Stimulated activated CD4-positive, alpha-beta T cell treated with anti-CD3 and anti-CD28 coated beads, Interleukin-1b, Interleukin-23, amount 100 ng/mL, for 48 hours (primary cell): ENCODE measurements at places on chromosomes 2 and 18.

- DNase-seq = no peak
These were observed 3.3 kb downstream of the SLC8A1 start for GRCh38 chr2:40448476-40449079.

- DNase-seq = no peak
These were observed 64.8 kb upstream of the SLC1A4 start for GRCh38 chr2:64924170-64924934.

GRCh38 chr2:222468346-222468745, 44.0 kb downstream of the SGPP2 start:
- no peak for DNase-seq

DNA sequence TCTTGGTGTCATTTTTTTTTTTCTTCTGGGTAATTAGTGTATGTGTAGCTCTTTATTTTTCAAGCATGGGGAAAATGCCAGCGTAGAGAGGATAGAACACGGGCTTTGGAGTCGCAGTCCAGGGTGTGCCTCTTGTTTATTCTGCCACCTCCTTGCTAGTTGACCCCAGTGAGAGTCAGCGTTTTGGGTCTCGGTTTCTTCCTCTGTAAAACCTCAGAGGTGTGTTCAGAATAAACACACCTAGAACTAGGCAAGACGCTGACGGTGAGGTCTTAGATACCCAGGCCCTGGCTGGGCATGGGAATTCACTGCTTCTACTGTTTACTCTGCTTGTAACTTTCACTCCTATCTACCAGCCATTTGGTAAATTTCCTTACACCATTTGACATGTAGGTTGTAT, 41.8 kb downstream of the ASAP2 start:
- no peak for DNase-seq

GRCh38 chr2:55590810-55591440, 26.5 kb downstream of the PPP4R3B start:
- no peak for DNase-seq

GRCh38 chr2:212843409-212844199, 305.0 kb upstream of the ERBB4 start:
- no peak for DNase-seq

GRCh38 chr2:37357069-37357468, 12.6 kb downstream of the QPCT start:
- DNase-seq = no peak

- no peak for DNase-seq
These were observed 104.9 kb upstream of the APCDD1 start for GRCh38 chr18:10349561-10349960.

- no peak for DNase-seq
These were observed 9.9 kb downstream of the OBSL1 start for GRCh38 chr2:219561179-219562048.

DNA sequence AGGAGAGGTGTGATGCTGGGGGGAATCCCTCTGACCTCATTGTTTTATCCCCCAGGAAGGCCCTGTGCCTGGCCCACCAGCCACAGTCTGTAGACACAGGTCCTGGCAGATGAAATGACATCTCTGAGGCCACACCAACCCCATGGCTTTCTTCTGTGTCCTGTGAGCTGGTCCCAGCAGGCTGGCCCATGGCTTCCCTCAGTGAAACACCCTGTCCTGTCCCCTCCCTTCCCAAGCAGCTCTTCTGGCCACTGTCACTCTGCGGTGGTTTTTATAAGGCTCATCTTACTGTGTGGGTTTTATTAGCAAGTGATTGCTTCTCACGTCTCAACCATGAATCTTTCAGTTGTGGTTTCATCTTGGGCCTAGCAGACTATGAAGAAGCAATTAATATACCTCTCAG, 102.8 kb upstream of the STPG4 start:
- no peak for DNase-seq

GRCh38 chr2:11659115-11659475, 10.9 kb downstream of the NTSR2 start:
- DNase-seq = no peak

- DNase-seq = no peak
These were observed 40.4 kb downstream of the CELF4 start for GRCh38 chr18:37525262-37525585.

DNA sequence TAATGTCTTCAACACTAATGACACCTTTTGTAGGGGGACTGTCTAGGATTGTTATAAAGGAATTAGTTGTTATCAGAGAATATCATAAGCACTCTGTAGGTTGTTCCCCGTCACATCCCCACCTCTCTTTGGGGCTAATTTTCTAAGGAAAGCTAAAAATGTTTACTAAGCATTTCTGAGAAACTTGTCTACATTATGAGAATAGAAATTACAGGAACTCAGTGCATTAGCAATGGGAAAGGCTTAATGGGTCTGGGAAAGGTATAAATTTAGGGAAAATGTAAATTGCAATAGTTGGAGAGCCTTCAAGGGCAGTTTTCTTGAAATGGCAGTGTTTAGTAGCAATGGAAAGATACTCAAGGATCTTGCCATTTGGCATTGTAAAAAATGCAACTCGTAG, 257.2 kb upstream of the NRP2 start:
- DNase-seq = no peak

GRCh38 chr18:45166836-45167551, 448.3 kb upstream of the SLC14A2 start:
- DNase-seq = no peak

GRCh38 chr2:26976237-26976636, 5.8 kb downstream of the MAPRE3 start:
- DNase-seq = no peak

GRCh38 chr2:128786741-128787478, 468.2 kb upstream of the HS6ST1 start:
- no peak for DNase-seq

GRCh38 chr2:202084265-202084664, 11.2 kb downstream of the KIAA2012 start:
- no peak for DNase-seq

- no peak for DNase-seq
These were observed 45.9 kb downstream of the HS1BP3 start for GRCh38 chr2:20604951-20605381.

- no peak for DNase-seq
These were observed 264.5 kb upstream of the MEX3C start for GRCh38 chr18:51461956-51462355.

GRCh38 chr18:50727721-50728471, 91.9 kb downstream of the MRO start:
- DNase-seq = no peak

- peak; percentile 36 for DNase-seq
These were observed at the start of gene TMEM237 for GRCh38 chr2:201643216-201643890. TMEM237 (minus strand) TSS chr2:201643503; CDS start chr2:201643400, 103 bp downstream.

DNA sequence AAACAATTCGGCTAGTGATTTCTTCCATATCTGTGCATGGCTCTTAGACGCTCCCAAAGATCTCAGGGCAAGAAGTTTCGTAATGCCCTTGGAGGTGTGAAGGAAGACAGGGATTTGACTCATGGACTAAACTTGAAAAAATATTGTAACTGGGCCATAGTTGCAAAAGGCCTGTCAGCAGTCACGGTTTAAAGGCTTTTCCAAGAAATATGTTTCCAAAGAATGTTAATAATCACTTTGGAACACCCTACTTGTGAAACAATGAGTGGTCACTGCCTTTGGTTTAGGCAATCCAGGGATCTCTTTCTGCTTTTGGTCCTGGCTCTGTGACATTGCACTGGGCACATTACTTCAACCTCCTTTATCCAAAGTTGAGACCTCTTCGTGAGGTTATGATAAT, 102.5 kb upstream of the RASGRP3 start:
- no peak for DNase-seq

DNA sequence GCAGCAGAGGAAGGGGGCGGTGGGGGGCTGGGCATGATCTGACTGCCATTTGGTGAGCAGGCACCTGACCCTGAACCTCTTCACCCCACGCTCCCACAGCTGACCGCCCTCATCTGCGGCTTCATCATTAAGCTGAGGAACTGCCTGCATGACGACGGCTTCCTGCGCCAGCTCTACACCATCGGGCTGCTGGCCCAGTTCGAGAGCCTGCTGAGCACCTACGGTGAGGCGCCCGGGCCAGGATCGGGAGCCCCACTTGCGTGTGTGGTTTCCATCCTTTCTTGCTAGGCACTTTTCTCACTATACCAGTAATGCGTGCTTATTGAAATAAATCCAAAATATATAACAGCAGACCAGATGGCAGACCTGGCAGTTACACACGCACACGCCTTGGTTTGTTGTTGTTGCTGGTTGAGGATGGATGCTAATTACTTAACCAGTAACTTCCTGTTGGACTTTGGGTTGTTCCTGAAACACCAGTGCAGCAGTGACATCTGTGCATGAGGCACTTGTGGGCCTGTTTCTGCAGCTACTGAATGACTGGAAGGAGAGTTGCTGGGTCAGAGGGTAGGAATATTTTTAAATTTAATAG, 43.7 kb downstream of the COA5 start:
- DNase-seq = no peak

DNA sequence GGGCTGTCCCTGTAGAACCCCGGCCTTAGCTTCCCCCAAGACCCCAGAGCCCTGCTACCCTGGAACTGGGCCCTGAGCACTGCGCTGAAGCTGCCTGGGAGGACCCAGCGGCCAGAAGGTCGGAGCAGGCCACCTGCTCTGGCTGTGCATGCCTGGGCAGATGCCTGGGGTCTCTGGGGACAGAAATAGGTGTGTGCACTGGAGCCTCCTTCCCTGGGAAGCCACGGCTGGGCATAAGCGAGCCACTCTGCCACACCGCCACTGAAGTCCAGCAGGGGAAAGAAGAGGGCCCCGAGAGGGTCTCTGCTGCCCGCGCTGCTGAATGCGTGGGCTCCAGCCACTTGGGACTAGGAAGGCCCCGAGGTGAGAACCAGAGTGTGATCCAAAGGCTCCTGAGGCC, 6.7 kb downstream of the GBX2 start:
- no peak for DNase-seq

- no peak for DNase-seq
These were observed 58.2 kb downstream of the MYO1B start for GRCh38 chr2:191303140-191304005.

GRCh38 chr2:241223211-241224017, 34.9 kb downstream of the ANO7 start:
- DNase-seq = no peak

GRCh38 chr18:28831476-28831875, 654.5 kb upstream of the CDH2 start:
- no peak for DNase-seq

- no peak for DNase-seq
These were observed 18.1 kb upstream of the SERPINB2 start for GRCh38 chr18:63869374-63869773.

GRCh38 chr18:52394602-52395001, 54.6 kb downstream of the DCC start:
- DNase-seq = no peak

DNA sequence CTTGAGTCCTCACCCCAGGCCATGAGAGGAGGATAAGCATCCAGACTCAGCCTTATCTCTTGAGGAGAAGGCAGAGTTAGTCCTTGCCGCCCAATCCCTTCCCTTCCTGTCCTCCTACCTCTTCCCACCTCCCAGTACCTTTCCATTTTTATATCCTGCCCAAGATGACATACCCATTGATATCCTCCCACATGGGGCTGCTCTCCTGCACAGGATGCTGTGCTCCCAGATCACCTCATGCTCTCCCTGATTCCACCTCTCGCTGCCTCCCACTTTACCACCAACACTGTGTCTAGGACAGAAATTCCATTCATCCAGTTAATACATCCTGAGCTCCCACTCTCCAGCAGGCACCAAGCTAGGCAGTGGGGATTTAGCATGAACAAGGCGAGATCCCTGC, 182.4 kb downstream of the GFPT1 start:
- no peak for DNase-seq

GRCh38 chr2:174161490-174161889, 86.8 kb downstream of the OLA1 start:
- no peak for DNase-seq
